ENCODE measurements at places on chromosomes 2 and 18. TPM values are rescaled to one million over a fixed set of nuclear protein-coding genes. Genes with fewer than 3 reads are reported as not detected.

- no peak for DNase-seq
Measured at GRCh38 chr2:200161458-200161857, 145.0 kb upstream of the SPATS2L start.

- no peak for DNase-seq
Measured at GRCh38 chr2:25207078-25207545, 38.7 kb upstream of the POMC start.

- no peak for DNase-seq
Measured at GRCh38 chr18:40555914-40556313, 1399.1 kb upstream of the PIK3C3 start.

DNA sequence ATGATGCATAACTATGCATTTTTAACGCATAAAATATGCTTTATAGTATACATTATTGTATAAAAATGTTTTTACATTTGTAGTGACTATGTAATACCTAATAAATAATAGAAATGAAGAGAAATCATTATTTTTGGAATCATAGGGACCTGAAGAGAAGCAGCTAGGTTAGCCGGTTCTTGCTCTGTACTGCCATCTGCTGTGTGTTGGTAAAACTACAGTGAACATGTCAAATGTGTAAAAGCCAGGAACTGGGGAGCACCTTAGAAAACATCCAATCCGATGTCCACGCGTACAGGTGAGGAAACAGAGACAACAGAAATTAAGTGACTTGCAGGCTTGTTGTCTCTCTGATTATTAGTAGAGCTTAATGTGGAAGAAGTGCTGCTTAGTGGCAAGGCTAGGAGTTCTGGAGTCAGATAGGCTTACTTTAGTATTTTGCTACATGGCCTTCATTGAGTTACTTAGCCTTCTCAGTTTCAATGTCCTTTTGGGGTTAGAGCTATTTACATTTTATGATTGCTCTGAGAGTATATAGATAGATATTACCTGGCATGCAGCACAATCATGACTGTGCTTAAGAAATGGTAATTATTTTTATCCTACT is 386.5 kb downstream of the DLGAP1 start:
- no peak for DNase-seq

DNA sequence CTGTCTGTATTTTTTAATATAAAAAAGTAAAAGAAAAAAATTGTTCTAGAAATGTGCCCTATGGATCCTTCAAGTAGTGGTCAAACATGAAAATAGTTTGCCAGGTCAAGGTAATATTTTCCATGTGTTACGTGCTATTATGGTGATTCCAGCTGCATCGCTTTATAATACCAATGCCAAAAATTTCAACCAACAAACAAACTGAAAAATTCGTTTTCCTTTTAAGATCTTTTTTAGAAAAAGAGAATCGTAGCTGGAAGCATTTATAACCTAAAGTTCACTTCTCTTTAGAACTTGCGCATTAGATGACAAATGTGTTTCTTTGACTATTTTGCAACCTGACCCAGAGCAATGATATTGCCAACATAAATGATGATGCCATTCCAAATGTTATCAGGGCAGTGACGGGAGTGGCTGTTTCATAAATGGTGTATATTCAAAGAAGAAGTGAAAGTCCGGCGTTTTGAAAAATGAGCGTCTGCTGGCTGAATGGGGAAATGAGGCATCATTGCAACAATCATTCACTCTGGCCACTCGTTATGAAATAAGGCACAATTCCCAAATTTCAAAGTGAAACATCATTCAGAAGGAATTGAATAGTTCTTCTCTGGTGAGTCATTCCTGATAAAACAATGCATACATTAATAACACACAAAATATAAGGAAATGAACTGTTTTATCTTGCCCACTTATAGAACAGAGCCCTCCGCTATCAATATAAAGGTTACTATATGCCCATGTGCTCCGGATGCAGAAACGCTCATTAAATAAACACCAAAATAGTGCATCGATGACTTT is 297.4 kb downstream of the TGIF1 start:
- DNase-seq: no peak

DNA sequence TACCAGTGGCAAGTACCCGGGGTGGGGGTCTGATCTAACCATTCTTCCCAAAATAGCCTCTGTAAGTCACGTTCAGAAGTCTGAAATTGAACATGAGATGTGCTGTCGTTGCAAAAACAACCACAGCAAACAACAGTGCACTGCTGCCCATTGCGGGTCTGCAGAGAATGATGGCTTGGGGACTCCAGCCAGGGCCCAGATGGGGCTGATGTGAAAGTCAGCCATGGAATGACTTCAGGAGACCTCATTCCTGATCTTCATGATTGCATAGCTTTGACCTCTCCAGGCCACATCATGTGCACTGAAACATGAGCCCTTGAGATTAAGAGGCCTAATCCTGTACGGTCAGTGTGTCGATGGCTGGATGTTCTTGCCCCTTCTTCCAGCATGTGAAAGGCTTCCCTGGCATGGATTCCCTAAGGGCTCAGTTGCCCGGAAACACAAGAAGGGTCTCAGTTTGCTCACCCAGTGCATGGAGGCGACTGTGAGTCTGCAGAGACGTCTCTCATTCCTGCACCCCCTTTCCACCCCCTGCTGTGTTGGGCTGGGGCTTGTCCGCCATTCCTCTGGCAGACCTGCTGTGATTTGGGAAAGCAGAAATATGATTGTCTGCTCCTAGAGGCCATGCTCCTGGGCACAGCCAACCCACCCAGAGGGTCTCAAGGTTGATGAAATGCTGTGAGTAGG is 191.6 kb downstream of the SEPTIN10 start:
- no peak for DNase-seq

ST8SIA5 gene
- not detected for polyA plus RNA-seq

DNA sequence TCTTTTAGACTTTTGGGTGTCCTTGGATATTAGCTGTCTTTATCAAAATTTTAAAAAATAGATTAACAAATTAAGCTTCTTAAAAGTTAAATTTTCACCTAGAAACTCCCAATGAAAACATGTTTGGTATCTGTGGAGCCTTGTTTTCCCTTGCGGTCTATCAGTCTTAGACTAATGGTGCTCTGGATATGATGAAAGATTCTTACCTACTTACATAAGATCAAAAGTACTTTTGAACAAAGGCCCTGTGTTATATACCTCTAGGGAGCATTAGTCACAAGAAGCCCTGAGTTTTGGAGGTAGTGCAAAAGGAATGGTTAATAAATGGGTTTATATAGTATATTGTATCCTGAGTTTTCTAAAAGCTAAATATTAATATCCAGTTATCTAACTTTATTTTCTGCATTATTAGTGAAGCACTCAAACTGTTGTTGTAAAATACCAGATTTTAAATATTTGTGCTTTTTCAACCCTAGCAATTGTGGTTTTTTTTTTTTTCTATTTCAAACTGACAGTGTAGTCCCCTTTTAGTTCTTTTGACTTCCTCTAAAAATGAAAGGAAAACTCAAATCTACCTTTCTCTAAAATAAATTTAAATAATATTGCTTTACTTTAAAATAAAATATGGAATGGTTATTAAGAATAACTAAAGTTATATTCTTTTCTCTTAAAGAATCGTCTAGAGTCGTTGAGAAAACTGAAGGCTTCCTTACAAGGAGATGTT is 18.1 kb downstream of the NDC80 start:
- DNase-seq: no peak

SP5 gene
- not detected for polyA plus RNA-seq

GKN1 gene
- polyA plus RNA-seq: not detected

CELF4 gene
- not detected for polyA plus RNA-seq

DNA sequence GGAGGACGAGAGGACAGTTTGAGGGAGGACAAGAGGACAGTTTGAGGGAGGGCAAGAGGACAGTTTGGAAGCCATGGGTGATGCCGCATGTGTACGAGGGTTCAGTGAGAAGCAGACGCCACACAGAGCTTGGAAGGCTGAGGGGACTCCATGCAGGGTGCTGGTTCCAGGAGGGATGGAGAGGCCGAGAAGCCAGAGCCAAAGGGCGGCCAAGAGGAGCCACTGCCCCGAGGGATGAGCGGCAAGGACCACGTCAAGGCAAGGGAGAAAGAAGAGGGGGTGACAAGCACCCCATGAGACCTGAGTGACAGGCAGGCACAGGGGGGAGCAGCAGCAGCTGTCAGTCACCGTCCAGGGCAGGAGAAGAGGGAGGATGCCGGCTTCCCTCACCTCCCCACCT is 385.7 kb upstream of the MYT1L start:
- DNase-seq: no peak

GRCh38 chr18:79611040-79611681 is 68.4 kb upstream of the CTDP1 start:
- no peak for DNase-seq

DNA sequence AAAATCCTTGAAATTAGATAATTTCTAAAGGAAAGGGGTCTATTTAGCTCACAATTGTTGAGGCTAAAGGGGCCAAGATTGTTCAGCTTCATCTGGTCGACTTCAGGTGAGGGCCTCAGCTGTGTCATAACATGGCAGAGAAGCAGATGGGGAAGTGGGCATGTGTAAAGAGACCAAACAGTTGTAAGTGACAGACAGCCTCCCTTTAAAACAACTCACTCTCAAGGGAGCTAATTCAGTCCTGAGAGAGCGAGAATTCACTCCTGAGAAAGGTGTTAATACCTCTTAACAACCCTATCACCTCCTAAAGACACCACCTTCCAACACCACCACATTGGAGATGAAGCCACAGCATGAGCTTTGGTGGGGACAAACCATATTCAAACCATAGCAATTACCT is 62.4 kb downstream of the KCMF1 start:
- no peak for DNase-seq

DNA sequence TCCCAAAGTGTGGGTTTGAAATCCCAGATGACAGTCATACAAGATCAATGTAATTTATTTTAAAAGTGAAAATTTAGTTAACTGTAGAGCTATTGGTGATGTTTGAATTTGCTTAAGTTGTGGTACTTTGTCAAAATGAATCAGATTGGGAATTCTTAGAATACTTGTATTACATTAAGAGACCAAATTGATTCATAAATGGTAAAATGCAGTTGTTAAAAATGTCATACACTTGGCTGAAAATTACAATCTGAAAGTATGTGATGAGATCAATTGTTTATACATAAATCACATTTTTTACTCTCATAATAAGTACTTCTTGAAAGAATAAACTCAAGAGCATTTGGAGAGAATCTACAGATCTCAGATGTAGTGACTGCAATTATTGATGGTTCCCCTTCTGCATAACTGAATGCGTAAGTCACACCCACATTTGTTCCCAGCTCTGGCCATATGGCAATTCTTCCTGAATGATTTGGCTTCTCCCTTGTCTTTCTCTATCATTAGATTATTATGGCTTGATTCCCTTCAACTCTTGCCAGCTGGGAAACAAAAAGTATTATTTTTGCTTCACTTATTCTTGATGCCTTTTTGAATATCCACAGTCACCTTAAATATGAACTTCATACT is 558.5 kb downstream of the CPS1 start:
- no peak for DNase-seq

- no peak for DNase-seq
Measured at GRCh38 chr18:47151439-47151838, 1.1 kb upstream of the HDHD2 start.

- no peak for DNase-seq
Measured at GRCh38 chr2:3321825-3322224, 55.8 kb downstream of the EIPR1 start.

All from BJ (cell line).